ENCODE measurements at places on chromosomes 2 and 18. TPM values are rescaled to one million over a fixed set of nuclear protein-coding genes. Genes with fewer than 3 reads are reported as not detected.

Gene EHBP1
- 67.6 TPM for total RNA-seq

Gene STARD6
- not detected for total RNA-seq

Gene MC4R
- total RNA-seq, result not detected

Gene CLEC4F
- total RNA-seq, result 0.32 TPM

Gene PLEKHH2
- total RNA-seq, result 19.9 TPM

Gene FSIP2
- total RNA-seq, result 1.3 TPM

Gene NEB
- 1.8 TPM for total RNA-seq

Gene TGFA
- 1.4 TPM for total RNA-seq

Gene GALNT14
- total RNA-seq, result 1.1 TPM

- DNase-seq, result no peak
Measured at GRCh38 chr2:4551691-4552474, 848.5 kb downstream of the DCDC2C start.

GRCh38 chr18:44286049-44286448 is 394.6 kb upstream of the SETBP1 start:
- no peak for DNase-seq

- no peak for DNase-seq
Measured at GRCh38 chr2:2061091-2061696, 269.9 kb downstream of the MYT1L start.

GRCh38 chr2:60311524-60311923 is 241.9 kb downstream of the BCL11A start:
- no peak for DNase-seq

GRCh38 chr2:154375579-154375931 is 322.9 kb upstream of the KCNJ3 start:
- DNase-seq, result no peak

- no peak for DNase-seq
Measured at GRCh38 chr18:39205565-39206195, 1640.1 kb upstream of the CELF4 start.

DNA sequence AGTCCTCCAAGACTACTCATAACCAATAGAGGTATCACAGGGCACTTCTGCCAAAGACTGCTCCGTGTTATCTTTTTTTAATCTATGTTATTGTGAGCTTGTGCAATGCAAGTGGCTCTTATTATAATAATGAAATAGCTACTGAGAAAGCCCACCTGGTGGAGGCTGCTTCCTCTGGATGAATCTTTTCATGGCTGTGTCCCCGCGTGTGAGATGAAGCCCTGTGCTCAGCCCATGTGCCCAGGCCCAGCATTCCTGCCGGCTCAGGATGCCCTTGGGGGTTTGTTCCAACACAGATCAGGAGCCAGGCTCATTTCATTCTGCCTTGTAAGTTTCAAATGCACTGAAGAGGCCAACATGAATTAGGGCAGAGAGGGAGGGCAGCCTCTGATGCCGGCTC is 18.7 kb downstream of the APCDD1 start:
- no peak for DNase-seq

GRCh38 chr2:165162466-165162865 is 41.4 kb downstream of the SCN3A start:
- no peak for DNase-seq

GRCh38 chr18:45801416-45802004 is 24.0 kb upstream of the SIGLEC15 start:
- DNase-seq, result no peak

DNA sequence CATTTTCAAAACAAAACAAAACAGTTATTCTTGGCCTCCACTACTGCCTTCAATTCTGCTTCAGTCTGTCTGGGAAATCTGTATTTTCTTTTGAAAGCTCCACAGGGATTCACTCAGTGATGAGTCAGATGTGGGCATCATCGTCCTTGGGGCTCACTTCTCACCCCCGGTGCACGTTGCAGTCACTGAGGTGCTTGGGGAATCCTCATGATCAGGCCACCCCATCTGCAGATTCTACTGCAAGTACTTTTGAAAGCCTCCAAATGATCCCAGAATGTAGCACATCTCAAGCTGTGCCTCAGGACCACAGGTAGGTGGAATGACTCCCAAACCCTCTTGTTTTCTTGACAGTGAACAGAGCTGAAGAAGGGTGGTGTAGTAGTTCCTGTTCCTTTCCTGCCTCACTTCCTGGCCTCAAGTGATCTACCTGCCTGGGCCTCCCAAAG is 34.3 kb downstream of the LPIN2 start:
- no peak for DNase-seq

DNA sequence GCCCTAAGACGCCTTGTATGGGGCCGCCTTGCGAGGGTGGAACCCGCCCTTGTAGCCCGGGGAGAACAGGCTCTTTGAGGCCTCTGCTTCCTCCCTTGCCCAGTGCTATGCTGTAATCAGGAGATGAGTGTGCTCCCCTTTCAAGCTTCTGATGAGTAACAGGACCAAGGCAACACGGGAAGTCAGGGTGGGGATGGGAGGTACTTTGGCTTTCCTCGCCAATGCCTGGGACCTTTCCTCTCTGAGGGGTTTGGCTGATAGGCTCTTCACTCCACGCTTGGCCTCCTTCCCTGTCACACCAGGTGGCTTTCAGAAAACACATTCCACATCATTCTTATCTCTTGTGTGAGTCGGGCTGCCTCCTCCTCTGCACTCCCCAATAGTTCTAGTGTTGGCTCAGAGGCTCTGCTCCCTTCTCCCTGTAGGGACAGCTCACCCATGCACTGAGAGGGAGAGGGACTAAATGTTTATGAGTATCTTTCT is 223.7 kb upstream of the TRIB2 start:
- no peak for DNase-seq

- no peak for DNase-seq
Measured at GRCh38 chr2:33494155-33494779, 17.8 kb downstream of the RASGRP3 start.

DNA sequence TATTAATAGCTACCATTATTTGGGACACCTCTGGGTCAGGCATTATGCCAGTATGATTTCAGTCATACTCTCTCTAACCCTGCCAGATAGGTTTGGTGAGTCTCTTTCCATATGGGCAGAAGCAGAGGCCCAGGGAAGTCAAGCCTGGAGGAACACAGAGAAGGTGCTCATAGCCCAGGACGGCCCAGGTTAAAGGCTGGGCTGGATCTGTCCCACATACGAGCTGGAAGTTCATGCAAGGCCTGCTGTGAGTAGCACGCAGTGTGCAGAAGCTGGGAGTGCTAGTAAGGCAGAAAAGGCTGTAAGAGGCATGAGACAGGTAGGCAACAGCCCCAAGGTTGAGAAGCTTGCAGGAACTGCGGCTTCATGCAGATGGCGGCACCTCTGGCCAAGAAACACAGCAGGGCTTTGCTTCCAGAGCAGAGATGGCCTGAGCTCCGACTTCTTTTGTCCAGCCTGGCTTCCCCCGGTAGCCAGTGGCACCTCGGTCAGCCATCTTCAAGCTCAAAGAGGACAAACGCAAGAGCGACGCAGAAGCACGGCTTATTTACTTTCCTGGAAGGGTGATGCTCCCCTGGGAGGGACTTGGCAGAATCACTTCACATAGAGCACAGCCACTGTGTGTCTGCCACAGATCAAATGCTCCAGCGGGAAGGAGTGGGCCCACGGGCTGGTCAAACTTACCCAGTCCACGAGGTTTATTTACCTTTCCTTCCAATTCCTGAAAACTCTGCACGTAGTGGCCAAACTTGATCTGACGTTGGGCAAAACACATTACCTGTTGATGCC is 58.5 kb upstream of the MAP4K4 start:
- no peak for DNase-seq

DNA sequence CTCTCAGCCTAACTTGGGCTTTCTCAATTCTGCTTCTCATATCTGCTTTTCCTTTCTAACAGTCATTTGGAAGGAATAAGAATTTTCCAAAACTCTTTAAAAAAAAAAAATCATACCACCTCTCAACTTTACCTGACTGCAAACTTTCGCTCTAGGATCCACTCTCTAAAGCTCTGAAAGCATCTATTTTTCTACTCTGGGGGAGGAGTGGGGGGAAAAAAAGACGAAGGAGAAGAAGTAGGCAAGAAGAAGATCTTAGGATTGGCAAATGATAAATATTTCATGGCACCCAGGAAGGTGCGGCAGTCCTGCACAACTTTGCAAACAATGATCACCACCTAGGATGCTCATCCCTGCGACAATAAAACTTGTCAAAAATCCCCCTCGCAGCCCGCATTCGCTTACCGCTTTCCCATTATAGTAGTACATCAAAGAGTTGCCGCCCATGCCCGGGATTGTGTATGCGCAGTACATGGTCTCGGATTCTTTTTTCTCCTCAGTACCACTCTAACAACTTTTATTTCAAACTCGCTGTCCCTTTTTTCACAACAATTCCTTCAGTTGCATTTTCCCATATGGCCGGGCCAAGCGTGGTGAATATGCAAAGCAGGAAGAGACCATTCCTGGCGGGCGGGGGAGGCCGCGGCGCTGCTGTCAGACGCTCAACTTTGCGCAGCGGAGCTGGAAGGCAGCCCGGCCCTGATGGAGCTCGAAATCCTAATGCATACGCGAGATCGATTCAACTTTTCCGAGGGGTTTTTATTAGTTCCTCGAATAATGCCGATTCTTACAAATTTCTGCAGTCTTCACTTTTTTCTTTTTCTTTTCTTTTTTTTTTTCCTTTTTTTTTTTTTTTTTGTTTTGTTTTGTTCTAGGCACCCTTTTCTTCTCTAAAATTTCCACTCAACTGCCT is 266.5 kb downstream of the TCF4 start:
- peak; percentile 97 for DNase-seq

DNA sequence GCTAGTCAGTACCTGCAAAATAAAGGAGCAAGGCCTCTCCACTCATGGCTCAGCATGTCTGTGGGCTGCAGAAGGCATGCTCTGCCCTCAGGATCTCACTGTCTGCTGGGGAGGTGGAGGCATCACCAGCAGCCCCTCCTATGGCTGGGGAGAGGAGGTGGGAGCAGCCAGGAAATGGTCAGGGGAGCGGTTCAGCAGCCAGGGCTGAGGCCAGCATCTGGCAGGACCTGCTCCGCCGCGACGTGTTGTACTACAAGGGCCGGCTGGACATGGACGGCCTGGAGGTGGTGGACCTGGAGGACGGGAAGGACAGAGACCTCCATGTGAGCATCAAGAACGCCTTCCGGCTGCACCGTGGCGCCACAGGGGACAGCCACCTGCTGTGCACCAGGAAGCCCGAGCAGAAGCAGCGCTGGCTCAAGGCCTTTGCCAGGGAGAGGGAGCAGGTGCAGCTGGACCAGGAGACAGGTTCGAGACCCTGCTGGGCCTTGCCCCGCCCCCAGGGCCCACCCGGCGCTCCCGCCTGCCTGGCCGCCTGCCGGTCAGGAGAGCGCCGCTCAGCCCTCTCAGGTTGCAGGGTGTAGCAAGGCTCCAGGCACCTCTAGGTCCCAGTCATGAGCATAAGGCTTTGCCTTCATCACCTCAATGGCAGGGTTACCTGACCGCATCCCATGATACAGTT is 49.0 kb downstream of the FAM168B start:
- no peak for DNase-seq

- DNase-seq, result no peak
Measured at GRCh38 chr18:36775396-36775795, 53.4 kb downstream of the TPGS2 start.

GRCh38 chr2:110881908-110882307 is 149.5 kb downstream of the ACOXL start:
- DNase-seq, result no peak

- DNase-seq, result no peak
Measured at GRCh38 chr2:56860991-56861390, 677.2 kb downstream of the CCDC85A start.

DNA sequence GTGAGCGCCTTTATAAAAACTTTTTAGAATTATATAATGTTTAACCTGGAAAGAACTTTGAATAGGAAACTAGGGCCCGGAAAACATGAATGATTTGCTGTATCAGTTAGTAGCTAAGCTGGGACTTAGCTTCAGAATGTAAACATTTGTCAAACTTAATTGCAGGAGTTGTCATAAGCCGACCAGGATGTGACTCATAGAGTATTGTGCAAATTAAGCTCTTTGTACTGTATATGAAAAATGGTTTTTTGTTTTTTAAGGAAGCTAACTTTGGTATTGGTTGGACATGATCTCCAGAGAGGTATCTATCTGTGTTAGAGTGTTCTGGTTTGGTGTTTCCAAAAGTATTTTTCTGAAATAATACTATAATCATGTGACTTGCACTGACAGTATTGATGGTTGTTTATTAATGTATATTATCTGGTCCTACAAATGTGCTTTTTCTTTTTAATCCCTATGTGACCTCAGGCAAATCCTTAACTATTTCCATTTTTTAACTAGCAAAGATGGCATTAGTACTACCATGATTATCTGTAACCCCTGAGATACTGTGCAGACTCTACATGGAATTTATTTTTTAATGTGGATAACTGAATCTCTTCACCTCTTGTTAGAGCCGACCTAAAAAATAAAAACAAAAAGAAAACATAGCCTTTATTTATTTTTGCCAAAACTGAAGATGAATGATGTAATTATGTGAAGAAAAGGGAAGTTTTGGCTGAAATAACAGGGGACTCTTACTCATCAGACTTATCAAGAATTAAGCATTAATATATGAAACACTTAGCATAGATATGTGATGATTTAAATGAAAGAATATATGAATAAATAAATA is 11.7 kb downstream of the YIPF4 start:
- no peak for DNase-seq

- DNase-seq, result no peak
Measured at GRCh38 chr18:71252351-71252865, 963.6 kb downstream of the SOCS6 start.

GRCh38 chr2:79716266-79716665 is 203.4 kb downstream of the CTNNA2 start:
- no peak for DNase-seq

DNA sequence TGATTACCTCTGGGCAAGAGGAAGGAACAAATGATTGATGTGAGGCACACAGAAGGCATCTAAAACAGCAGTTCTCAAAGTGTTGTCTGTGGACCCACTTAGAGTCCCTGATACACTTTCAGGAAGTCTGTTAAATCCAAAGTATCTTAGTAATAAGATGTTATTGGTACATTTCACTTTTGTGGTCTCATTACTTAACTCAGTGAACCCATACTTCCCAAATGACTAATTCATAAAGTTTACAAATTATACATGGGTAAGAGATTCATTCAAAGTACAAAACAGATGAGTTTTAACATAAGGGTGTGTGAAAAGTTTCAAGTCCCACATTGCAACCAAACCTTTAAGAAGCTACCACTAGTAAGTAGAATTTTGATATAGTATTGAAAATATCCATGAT is 440.5 kb downstream of the NUP35 start:
- no peak for DNase-seq

GRCh38 chr18:79329786-79330185 is 65.9 kb upstream of the NFATC1 start:
- DNase-seq, result no peak

- DNase-seq, result no peak
Measured at GRCh38 chr18:75350512-75350839, 77.0 kb downstream of the SMIM21 start.

DNA sequence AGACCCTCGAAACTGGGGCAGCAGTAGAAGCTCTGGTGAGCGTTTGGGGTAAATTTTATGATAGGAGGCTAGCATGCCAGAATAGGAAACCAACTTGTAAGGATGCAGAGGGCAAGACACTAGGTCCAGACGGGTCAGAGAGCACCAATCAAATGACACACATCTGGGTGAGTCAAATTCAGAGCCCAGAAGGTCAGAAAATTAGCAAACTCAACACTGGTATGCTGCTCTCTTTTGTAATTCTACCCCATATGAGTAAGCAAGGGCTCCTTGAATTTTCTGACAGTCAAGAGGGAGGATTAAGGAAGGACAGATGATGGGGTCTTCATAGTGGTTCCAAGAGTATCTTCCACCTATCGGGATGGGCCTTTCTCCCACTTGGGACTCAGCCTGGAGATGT is 209.8 kb downstream of the BCL2 start:
- DNase-seq, result no peak

Measured in posterior vena cava (tissue), 2 donors.